ENCODE measurements at places on chromosomes 4 and X.

DNA sequence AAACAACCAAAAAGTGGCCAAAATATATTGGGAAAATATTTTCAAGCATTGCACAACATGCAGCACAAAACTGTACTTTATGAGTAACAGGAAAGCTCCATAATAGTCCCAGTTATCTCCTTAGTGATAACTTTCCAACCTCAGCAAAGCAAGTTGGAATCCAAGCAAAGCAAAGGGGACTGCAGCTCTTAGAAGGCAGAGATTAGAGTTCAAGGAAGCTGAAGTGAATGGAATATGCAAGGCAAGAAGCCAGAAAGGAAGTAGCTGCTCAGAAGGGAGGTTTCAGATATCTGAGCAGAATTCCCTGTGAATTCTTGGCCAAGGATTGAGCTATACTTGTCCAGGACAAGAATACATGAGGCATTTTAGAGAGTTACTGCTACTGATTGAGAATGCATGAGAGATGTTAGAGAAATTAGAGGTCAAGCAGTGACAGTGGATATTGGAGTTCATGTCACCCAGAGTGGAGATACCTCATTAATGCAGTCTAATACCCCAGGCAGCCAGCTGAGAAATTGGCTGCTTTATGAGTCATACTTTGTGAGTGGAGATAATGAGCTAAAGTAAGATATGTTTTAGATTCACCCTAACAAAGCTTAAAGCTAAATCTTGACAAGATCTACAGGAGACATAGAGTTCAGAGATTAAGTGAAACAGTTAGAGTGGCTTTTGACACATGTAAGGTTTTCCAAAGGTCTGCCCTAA lies 102.8 kb downstream of the INPP4B start:
- DNase-seq: no peak

- DNase-seq: peak; percentile 16
Observed at GRCh38 chr4:74536557-74536956, 91.6 kb downstream of the AREG start.

GRCh38 chrX:18810416-18810815 lies 103.0 kb downstream of the PPEF1 start:
- DNase-seq: no peak

- no peak for DNase-seq
Observed at GRCh38 chrX:119757646-119757978, 776 bp upstream of the SOWAHD start.

- no peak for DNase-seq
Observed at GRCh38 chrX:51215266-51215665, 117.4 kb upstream of the NUDT10 start.

DNA sequence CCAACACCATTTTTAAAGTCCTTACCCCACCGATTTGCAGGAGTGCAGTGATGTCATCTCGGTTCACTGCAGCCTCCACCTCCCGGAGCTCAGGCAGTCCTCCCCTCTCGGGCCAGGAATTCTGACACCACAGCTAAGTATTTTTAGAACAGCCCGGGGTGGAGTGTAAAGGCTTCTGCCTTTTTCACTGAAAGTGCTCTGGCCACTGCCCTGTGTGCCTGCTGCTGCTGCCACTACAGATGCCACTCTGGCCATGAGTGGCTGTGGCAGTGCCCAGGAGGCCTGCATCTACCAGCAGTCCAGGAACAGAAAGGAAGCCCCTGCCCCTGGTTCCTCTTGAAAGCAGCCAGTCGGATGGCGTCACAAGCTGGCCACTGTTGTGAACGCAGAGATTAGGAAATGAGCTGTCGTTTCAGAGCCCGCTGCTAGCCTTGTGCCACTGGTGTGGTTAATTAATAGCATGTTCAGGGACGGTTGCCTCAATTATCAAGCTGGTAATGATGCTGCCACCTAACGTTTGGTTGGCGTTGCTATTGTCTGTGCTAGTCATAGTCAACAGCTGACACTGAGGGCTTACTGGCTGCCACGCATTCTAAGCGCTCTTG lies 23.6 kb upstream of the TBC1D14 start:
- DNase-seq: peak; percentile 98

DNA sequence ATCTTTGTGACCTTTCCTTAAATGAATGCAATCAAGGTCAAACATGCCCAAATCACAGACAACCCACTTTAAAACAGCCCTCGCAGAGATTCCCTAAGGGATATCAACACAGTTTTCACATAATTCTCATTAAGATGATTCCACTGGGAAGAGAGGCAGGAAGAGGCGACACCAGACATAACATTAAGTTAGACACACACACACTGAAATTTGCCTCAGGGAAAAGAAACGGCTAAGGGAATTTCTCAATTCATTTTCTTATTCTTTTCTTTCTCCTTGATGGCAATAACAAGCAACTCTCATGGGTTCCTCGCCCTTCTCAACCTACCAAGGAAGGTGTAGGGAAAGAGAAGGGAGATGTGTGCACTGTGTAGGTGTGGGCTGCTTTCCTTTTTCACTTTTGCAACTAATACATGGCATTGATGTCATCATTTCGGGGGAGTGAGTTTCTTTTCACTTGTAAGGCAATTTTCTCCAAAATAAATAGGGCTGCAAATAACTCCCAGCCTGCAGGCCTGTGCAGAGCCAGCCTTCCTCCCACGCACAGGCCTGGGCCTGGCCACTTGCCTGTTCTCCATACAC lies 41.4 kb downstream of the SOD3 start:
- no peak for DNase-seq

DNA sequence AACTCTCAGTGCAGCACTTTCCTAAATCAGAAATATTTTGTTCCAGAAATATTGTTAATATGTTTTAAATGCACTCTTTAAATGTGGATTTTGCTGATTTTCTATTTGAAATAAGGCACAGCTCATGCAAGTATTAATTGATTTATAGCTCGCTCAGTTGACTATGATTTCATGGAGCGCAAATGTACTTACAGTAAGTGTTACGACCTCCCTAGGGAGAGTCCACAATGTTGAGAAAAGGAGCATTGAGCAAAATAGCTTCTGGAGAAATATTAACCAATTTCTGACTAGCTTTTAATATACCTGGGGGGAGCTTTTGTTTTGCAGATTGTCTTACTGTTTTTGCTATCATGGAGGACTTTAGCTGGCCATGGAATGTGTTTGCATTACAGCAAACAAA lies 1687.5 kb downstream of the STIM2 start:
- no peak for DNase-seq

DNA sequence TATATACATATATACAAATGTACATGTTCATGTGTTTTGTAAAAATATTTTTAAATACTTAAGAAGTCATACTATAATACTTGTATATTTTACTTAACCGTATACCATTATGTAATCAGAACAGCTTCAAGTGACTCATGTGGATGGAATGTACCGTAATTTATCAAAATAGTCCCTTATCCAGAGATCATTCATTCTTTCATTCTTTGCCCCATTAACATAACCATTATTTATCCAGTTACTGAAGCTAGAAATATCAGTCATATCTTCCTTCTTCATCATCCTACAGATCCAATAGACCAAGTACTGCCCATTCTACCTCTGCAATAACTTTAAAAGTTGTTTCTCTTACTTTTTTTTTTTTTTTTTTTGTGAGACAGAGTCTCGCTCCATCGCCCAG lies 164.2 kb downstream of the MAB21L2 start:
- no peak for DNase-seq

DNA sequence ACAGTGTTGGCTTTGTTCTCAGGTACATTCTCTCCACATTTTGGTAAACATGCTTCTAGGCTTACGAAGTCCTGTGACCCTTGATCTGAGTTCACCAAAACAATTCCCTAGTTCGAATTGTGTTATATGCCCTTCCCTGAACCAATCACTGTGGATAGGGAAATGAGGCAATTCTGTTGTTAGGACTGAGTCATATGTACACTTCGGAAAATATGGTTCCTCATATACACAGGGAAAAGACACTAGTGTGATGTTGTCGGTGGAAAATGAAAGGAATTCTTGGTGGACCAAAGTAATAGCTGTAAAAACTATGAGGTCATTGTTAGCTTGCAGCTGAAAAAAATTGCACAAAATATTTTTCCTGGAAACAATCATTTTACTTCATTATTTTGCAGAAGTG lies 46.6 kb upstream of the MAGEC2 start:
- no peak for DNase-seq

DNA sequence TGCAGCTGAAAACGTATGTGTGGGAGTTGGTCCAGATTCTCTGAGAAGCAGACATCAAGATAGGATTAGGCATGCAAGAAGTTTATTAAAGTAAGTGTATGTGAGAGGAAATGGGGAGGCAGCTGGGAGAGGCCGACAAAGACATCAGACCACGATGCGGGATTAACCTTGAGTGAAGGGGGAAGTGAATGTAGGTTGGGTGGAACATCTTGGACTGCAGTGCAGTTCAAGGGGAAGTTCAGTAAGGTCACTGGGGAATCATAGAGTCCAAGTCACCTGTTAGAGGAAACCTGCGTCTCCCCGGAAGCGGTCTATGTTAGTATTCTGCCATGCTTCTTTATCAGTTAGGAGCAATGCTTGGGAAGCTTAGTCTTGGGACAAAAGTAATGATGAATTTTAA lies 22.0 kb downstream of the CXCL8 start:
- peak; percentile 16 for DNase-seq

GRCh38 chr4:146370841-146371240 lies 150.9 kb downstream of the SLC10A7 start:
- no peak for DNase-seq

GRCh38 chrX:137848266-137848905 lies 282.5 kb downstream of the ZIC3 start:
- no peak for DNase-seq

- no peak for DNase-seq
Observed at GRCh38 chrX:50168241-50168687, 32.5 kb downstream of the AKAP4 start.

GRCh38 chr4:21628916-21629610 lies 319.5 kb downstream of the KCNIP4 start:
- no peak for DNase-seq

GRCh38 chr4:105858466-105859040 lies 36.7 kb upstream of the NPNT start:
- DNase-seq: no peak

DNA sequence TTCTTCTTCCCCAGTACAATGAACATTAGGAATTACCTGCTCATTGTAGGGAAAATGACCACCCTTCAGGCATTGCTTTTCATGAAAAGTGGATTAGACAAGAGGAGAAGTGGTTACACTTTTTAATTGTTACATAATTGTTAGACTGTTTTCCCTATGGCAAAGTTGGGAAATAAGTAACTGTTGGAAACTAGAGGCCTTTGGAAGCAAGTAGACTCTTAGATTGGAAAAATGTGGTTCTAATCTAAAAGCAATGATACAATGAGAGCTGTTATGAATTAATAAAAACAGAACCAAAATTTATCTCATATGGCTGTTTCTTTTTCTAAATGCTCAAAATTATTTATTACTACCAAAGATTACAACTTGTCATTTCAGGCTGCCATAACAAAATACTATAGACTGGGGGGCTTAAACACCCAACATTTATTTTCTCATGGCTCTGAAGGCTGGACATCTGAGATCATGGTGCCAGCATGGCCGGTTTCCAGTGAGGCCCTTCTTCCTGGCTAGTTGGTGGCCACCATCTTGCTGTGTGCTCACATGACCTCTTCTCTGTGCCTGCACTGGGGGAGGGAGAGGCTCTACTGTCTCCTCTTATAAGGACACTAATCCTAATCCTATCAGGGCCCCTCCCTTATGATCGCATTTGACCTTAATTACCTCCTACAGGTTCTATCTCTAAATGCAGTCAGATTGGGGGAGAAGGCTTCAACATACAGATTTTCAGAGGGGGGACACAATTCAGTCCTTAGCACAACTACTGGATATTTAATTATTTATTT lies 12.5 kb downstream of the CC2D2A start:
- no peak for DNase-seq

- DNase-seq: no peak
Observed at GRCh38 chr4:84319124-84319523, 180.0 kb downstream of the NKX6-1 start.

- DNase-seq: no peak
Observed at GRCh38 chrX:82458207-82458754, 1049.8 kb upstream of the POU3F4 start.

GRCh38 chr4:122777846-122778673 lies 45.6 kb downstream of the BBS12 start:
- no peak for DNase-seq

DNA sequence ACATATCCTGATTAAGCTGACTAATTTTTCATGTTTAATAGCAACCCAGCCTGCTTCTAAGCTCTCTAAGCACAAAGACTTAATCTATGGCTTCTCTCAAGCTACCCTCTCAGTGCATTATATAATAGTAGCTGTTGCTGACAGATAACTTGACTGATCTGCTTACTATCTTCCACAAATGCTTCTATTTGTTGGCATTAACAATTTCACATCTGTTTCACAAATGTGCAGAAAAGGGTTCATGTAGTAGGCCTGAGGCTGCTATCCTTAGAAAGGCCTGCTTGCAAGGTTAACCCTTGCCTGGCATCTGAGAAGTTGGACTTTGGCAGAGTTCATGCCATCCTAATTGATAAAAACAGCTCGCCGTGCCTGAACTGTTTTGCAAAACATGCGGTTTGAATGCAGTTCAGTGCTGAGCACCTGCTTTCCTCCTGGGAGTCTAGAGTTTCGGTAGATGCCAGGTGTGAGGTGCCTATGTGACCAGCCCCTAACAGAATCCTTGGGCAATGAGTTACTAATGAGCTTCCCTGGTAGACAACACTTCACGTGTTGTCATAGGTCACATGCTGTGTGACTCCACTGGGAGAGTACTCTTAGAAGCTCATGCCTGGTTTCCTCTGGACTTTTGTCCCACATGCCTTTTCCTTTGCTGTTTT lies 68.4 kb downstream of the NSG1 start:
- no peak for DNase-seq

DNA sequence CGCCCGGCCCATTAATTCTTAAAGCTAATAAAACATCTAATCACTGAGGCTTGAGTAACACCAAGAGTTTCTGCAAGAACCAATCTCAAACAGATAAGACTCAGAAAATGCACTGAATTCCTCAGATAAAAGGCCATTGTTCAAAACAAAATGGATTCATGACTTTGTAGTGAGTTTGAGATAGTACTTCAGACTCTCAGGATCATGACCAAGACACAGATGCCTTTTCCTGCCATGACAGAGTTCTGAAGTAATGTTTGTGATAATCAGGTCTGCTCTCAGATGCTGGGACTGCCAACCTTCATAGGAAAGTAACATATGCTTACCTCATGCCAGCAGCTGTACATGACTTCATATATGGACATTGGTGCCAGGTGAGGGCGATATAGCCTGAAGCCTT lies 54.6 kb downstream of the NIPAL1 start:
- DNase-seq: no peak

GRCh38 chr4:14920237-14920636 lies 82.0 kb upstream of the CPEB2 start:
- DNase-seq: no peak

- no peak for DNase-seq
Observed at GRCh38 chrX:115372152-115372551, 82.6 kb downstream of the LUZP4 start.

- DNase-seq: no peak
Observed at GRCh38 chrX:72735561-72735960, 21.5 kb upstream of the PHKA1 start.

DNA sequence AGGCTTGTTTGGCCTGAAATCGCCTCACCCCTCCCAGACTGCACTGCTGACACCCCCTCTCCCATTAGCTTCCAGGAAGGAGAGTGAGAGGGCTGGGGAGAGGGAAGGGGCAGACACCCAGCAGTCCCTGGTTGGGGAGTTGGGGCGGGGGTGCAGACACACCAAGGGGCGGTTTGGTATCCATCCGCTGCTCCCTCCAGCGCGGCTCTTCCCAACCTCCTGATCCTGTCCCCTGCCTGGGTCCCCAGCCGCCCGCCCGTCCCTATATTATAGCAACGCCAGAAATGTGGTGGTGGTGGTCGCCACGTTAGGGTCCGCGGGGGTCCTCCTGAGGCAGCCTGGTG lies 24.9 kb downstream of the GPRASP3 start:
- no peak for DNase-seq

- DNase-seq: no peak
Observed at GRCh38 chrX:50088645-50089044, 112.2 kb downstream of the AKAP4 start.
